ENCODE measurements at places on chromosomes 6 and 20.

DNA sequence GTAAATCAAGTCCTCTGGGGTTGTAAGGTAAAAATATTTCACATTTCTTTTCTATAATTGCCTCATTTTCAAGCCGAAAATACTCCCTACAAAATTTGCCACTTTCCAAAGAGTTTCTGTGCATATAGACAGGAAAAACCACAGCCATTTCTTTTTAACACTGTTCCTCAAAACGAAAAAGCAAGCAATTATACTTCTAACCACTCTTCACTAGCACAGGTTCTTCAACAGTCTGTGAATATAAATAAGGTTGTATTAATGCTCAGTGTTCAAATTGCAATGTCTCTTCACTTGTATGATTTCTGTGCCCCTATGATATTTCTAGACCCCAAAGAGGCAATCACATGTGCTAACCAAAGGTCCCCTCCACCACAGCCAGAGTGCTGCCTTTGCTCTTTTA is 206.0 kb downstream of the SIM1 start:
- no peak for DNase-seq

DNA sequence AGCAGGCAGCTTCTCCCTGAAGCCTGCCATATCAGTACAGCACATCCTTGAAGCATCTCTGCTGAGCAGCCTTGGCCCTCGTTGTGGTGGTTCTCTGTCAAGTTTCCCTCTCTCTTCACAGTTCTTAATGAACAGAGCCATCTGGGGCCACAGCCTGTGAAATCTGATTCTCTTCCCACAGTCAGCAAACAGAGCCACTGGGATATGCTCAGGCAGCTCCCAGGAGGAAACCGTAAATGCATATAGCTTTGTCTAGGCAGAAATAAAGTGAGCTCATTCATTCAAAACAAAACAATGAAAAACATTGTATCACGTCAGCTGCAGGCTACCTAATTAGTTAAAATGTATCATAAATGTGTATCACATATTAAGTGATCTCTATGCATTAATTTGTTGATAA is 80.3 kb downstream of the TBC1D7 start:
- no peak for DNase-seq

DNA sequence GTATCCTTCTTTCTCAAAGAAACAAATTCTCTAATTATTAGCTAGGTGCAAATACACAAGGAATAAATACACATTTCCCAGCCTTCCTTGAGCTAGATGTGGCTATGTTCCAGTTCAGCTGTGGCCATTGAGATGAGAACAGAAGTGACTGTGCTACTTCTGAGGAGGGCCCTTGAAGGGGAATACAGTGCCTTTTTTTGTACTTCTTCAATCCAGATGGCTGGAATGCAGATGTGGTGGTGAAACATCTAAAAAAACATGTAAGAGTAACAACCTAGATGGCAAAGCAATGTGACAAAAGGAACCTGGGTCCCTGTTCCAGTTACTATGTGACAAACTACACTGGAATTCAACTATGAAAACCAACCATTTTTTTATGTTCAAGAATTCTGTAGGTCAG is 115.4 kb upstream of the DST start:
- DNase-seq = no peak

GRCh38 chr20:14963262-14963663 is 625.9 kb upstream of the FLRT3 start:
- DNase-seq = no peak

DNA sequence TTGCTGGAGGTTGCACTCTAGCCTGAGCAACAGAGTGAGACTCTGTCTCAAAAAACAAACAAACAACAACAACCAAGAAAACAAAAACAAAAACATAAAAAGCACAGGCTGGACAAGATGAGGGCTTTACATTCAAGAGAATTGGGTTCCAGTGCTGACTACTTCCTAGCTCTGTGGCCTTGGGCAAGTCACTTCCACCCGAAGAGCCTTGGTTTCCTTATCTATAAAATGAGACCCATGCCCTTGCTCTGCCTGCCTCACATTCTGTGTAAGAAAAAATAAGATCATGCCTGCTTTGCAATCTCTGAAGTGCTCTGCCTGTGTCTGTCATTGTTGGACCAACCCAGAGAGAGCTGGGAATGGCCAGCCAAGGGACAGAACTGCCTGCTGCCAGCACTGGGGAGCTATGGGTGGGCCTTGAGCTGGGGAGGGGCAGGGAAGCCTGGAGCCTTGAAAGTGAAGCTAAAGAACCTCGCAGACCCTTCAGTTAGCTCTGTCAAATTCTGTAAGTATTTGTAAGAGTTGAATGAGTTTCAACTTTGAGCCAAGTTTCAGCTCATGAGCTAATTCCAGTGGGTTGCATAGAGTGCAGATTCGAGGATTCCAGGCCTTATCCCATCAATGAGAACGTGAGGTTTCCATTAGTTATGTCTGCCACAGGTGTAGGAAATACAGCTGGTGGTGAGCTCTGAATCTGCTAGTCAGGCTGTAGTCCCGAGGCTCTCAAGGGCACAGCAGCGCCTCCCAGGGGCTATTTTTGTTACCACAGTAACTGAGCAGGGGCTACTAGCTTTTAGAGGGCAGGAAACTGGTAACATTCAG is 93.2 kb downstream of the DLGAP4 start:
- DNase-seq = no peak
